Activated CD4-positive, CD25-positive, alpha-beta regulatory T cell treated with anti-CD3 and anti-CD28 coated beads, Interleukin-2, amount 50 U/mL, for 16 hours (primary cell): ENCODE measurements at places on chromosomes 7 and 10.

- no peak for DNase-seq
Measured at GRCh38 chr10:116316503-116316902, 7.7 kb upstream of the CCDC172 start.

GRCh38 chr10:35780970-35781642, 139.0 kb upstream of the FZD8 start:
- DNase-seq, result no peak

DNA sequence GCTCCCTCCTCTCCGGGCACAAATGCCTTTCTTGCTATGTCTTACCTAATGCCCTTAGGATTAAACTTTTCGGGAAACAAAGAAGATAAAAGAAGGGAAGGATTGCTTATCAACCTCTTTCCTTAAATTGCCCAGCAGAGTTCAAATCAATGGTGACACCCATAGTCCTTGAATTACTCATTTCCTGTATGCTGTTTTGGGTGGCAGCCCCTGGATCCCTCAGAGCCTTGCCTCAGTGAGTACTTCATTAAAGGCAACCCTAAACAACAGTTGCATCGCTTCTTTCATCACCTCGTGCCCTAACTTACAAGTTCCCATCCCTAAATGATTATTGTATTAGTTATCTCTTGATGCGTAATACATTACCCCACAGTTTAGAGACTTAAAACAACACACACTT, 31.6 kb upstream of the WAPL start:
- no peak for DNase-seq

GRCh38 chr7:12066004-12066403, 145.1 kb upstream of the TMEM106B start:
- no peak for DNase-seq

DNA sequence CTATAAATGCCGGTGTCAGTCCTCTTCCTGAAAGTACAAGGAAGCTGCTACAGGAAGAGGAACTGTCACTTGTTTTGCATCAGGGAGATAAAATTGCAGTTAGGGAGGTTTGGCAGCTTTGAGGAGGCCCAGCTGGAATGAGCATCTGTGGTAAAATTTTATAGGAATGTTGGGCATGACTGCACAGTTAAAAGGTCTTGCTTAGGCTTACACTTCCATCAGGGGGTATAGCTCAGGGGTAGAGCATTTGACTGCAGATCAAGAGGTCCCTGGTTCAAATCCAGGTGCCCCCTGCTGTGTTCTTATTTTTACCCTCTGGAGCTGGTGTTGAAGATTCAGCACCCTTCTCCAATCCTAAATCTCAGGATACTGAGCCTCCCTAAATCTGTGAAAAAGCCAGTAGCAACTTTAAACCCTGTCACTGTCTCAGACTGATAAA, 65.9 kb downstream of the ZNF467 start:
- no peak for DNase-seq

DNA sequence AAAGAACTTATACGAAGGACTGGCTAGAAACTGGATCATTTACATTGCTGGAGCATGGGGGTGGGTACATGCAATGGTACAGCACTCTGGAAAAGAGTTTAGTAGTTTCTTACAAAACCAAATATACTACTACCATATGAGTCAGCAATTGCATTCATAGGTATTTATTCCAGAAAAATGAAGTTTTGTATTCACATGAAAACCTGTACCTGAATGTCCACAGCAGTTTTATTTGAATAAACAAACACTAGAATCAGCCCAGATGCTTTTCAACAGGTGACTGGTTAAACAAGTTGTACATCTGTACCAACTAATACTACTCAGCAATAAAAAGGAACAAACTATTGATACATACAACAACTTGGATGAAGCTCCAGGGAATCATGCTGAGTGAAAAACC, 3.4 kb downstream of the SCIN start:
- DNase-seq, result no peak

DNA sequence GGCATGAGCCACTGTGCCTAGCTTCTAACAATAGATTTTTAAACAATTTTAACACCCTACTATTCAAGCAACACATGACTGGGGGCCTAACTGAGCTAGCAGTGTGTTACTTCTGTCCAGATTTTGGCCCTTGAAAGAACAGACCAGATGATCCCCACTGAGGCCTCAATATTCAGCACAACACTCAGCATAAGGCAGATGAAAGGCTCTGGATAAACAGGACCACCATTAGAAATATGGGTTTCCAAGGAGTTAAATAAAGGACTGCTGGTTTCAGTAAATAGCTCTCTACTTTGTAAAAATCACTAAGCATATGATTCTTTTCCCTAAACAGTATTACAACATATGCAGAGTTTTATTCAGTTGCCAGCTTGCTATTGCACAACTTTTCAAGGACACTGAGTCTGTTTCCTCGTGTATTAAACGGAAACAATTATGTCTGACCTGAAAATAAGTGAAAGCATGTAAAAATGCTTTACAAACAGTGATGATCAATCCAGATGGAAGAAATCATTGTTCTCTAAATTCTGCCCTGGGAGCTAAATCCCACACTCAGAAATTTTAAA, 23.8 kb upstream of the FZD1 start:
- DNase-seq, result no peak

- no peak for DNase-seq
Measured at GRCh38 chr7:40833191-40833887, 698.5 kb downstream of the SUGCT start.

DNA sequence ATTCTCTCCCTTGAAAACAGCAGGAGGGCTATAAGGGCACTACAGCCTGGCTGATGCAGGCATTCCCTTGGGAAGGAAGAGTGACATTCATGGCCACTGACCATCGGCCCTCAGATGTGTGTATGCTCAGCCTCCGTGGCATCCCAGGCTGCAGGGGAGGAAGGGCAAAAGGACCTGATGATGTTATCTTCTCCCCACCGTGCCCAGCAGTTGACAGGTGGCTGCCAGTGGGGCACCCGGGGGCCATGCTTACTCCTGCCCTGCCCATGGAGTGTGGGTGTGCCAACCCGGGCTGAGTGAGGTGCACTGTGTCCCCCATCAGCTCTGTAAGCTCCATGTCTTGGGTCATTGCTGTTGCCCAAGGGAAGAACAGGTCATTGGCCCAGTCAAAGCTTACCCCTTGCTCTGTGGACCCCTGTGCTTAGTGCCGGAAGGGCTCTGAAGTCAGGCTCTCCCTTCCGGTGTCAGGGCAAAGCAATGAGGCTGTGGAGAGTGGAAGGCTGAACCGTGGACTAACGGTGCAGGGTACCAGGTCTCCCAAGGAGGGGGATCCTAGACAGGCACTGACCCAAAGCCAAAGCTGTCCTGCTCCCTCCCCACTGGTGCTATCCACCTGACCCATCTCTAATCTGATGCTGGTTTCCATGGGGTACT, 92.2 kb downstream of the CCDC3 start:
- DNase-seq, result no peak

DNA sequence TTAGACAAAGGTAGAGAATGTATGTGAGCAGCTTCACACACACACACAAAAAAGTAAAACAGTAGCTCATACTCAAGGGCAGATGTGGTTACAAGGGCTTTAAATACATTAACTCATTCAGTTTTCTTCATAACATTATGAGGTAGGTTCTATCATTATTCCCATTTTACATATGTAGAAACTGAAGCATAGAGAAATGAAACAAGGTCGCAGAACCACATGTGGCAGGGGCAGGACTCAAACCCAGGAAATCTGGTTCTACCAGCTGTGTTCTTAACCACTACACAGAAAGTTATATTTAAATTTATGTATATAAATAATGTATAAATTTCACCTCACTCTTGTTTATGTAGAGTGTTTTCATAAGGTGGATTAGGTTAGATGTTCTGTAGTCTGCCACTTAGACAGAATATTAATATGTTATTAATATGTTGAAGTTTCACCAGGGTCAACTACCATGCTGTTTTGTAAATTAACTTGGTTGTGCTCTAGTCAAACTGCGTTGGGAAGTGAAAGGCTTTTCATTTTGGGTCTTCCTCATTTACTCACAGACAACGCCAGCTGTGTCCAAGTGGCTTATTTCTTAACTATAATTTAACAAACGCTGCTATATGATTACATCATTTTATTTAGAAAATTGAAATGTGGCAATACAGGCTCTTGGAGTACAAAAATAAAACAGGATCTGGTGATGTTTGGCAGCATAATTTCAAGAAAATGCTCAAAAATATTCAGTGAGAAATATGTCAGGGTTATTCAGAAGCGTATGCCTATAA, 138.4 kb downstream of the MDFIC start:
- no peak for DNase-seq

DNA sequence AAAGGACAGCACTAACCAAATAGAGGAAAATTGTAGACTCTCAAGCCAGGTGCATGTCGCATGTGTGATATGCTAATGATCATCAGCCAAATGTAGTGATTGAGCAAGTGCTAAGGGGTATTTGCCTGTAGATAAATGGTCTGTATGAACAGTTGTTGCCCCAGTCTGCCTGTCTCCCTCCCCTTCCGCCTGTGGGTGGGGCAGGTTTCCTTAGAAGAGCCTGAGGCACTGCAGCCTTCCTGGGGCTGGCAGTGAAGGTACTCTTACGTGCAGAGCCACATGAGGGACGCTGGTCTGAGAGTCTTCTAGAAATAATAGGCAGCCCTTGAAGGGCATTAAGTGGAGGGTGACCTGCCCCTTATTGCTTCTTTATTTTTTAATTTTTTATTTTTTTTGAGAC, 152.1 kb downstream of the SNX10 start:
- DNase-seq, result no peak

GRCh38 chr10:63205421-63205820, 72.3 kb downstream of the NRBF2 start:
- DNase-seq, result no peak

- DNase-seq, result no peak
Measured at GRCh38 chr7:80791509-80791929, 127.3 kb downstream of the SEMA3C start.

GRCh38 chr10:93926613-93927012, 32.8 kb downstream of the SLC35G1 start:
- no peak for DNase-seq

GRCh38 chr7:135169141-135169963, 1.2 kb downstream of the CYREN start:
- no peak for DNase-seq

DNA sequence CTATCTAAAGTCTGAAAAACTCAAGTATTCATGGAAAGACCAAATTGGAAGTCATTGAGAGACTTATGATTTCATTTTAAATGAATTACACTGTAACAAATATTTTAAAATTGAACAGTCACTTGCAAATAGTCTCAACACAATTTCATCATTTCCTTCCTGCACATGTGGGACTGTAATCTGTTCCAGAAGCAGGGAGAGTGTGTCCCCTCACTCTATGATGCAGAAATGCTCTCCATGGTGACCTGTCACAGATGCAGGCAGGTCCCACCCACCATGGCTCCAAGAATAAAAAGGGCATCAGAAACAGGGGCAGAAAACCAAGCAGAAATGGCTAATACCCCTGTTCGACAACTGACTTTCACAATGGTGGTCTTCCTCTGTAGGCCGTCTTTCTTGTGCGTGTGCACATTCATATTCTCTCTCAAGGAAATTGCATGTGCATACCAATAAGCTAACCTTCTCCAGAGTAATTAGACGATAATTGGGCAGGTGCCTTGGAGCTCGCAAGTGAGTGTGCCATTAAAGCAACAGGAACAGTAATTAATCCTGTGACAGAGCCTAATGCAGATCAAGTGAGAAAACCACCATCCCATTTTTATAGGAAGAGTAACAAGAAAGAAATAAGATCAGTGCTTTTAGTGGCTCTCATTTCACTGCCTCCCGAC, 170.9 kb downstream of the ZMYND11 start:
- DNase-seq, result no peak

DNA sequence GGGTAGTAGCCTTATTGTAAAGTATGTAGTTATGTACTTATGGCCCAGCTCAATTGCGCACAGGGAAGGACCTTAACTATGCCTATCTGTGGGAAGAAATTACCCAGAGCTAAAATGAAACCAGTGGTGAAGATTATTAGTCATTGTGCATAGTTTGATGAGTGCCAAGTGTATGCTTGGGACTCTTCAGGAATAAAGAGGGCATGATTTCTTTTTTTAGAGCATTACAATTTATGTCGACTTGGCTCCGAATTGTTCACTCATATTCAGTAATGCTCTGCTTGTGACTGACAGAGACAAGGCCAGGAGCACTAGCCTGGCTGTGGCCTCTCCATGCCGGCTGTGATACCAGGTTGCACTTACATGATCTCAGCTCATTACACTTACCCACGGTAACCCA, 269.5 kb downstream of the TRIL start:
- no peak for DNase-seq

- no peak for DNase-seq
Measured at GRCh38 chr7:44077681-44078091, 4.6 kb downstream of the POLM start.

GRCh38 chr10:70115948-70116682, 16.5 kb downstream of the AIFM2 start:
- DNase-seq, result peak; percentile 32

DNA sequence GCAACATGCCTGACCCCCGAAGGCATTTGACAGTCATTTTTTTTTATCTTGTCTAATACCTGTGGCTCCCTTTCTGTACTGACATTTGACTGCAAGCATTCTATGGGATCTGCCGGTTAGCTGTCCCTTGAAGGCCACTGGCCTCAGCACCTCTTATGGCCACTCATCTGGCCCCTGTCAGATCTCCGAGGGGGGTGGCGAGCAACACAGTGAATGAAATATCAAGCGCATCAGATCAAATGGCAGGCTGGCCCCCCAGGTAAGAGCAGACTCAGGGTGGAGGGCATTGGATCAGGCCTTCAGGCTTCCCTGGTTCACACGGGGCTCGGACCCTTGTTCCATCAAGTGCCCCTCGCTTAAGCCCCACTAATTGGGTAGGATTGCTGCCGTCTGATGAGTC, 199.6 kb upstream of the MKI67 start:
- no peak for DNase-seq

DNA sequence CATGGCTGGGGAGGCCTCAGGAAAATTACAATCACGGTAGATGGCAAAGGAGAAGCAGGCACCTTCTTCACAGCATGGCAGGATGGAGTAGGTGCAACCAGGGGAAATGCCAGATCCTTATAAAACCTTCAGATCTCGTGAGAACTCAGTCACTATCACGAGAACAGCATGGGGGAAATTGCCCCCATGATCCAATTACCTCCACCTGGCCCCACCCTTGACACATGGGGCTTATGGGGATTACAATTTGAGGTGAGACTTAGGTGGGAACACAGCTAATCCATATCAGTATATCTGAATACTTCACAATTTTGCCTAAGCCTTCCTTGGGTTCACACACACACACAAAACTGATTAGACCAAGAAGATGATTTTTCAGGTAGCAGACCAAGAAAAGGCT, 145.1 kb upstream of the COL1A2 start:
- DNase-seq, result no peak

GRCh38 chr10:128848810-128849209, 618.2 kb upstream of the MGMT start:
- DNase-seq, result no peak
